ENCODE measurements at places on chromosomes 11 and 22.

DNA sequence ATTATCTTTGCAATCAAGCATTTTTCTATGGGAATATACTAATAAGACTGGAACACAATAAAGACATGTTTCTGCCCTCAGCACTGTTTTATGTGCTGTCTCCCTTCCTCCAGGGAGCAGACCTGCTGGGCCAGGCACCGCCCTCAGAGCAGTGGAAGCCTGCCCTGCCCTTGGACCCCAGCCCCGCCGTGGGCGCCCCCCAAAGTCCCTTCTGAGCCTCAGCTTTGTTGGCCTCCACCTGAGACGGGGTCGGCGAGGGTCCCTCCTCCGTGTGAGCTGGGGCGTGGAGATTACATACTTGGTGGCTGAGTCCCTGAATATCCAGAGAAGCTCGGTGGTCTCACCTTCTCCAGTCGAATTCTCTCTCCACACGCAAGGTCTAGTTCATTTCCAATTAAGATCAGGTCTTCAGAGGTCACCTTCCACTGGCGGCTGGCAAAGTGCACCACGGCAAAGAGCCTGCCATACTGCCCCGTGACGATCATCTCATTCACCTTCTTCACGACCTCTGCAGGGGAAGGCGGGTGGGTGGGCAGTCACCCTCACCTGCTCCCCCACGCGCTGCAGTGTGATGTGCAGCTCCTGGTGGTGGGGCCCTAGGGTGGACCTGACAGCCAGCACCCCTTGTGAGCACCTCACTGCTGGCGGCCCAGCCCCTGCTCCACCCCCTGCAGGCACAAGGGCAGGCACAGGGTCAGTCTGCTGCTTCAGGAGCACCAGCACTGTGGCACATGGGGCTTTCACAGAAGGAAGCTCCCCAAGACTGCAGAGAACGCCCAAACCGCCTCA, 7.3 kb downstream of the MRPL21 start:
- no peak for ATAC-seq

GRCh38 chr11:12793506-12793905, 119.3 kb downstream of the TEAD1 start:
- ATAC-seq, result no peak

DNA sequence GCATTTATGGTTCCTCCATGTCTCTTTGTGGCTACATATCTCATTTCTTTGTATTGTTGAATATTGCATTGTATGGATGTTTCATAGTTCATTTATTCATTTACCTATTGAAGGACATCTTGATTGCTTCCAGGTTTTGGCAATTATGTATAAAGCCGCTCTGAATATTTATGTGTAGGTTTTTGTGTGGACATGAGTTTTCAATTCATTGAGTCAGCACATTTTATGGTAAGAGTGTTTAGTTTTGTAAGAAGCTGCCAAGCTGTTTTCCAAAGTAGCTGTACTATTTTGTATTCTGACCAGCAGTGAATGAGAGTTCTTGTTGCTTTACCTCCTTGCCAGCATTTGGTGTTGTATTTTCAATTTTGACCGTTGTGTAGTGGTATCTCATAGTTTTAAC, 39.2 kb downstream of the KDM2A start:
- ATAC-seq, result no peak

- ATAC-seq, result no peak
Measured at GRCh38 chr11:100680070-100680469, 7.0 kb upstream of the ARHGAP42 start.

DNA sequence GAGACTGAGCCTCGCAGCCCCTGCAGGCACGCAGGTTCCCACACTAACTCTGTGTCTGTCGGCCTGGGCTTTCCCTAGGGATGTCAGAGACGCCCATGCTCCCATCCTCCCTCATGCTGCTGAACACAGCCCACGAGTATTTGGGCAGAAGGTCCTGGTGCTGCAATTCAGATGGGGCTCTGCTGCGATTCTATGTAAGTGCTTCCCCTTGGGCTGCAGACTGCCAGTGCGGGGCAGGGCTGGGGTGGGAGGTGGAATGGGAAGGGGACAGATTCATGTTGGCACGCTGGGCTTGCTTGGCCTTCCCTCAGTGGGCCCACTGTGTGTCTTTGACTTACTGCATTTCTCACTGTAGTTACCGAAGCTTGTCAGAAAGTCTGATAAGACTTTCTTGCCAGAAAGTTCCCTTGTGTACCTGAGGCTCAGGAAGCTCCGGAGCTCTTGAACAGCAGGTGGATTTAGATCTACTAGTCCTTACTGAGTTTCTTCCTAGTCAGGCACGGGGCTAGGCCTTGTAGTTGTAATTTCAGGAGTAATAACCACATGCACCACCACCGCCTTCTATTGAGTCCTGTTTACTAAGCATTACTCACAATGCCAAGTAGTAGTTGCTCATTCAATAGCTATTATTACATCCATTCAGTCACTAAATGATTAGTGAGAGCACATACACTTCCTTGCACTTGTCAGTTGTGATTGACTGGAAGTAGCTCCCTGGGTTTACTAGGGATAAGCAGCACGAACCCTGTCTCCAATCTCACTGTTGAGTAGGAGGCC, 65.2 kb downstream of the CABIN1 start:
- ATAC-seq, result no peak

DNA sequence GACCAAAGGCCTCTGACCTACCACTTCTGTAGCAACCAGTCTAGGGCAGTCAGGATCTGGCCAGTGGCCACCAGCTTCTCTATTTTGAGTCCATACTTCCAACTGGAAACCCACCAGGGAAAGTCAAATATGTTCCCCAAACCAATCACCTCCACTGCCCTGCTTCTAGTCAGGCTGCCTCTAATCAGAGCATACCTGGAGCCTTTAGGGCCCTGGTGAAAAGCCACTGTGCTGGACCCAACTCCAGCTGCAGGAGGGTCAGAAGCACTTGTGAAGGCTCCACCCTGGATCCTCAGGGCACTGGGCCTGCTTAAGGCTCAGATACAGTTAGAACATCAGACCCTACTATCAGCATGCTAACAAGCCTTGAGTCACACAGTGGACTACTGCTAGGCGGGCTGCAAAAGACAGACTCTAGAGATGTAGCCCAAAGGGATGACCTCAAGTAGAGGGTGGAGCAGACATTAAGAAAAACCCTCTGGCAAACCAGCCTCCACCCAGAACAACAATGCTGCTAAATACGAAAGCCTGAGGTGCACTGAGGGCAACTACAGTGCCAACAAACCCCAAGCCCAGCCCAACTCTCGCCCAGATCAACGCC, 69.2 kb downstream of the DGCR2 start:
- ATAC-seq, result no peak

DNA sequence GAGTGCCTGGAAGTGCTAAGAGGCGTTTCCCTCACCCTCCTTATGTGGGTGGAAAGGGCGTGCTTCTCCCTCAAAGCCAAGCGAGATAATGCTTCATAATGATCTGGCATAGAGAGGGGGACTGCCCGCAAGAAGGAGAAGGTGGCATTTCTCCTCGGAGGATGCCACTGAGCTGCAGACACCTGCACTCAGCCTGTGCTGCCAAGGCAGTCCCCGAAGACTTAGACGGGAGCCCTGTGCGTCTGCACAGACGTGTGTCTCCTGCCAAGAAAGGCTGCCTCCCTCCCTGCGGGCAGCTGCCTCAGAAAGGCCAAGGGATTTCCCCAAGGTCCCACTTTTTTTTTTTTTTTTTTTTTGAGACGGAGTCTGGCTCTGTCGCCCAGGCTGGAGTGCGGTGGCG, 48.1 kb upstream of the SPATA19 start:
- ATAC-seq, result no peak

DNA sequence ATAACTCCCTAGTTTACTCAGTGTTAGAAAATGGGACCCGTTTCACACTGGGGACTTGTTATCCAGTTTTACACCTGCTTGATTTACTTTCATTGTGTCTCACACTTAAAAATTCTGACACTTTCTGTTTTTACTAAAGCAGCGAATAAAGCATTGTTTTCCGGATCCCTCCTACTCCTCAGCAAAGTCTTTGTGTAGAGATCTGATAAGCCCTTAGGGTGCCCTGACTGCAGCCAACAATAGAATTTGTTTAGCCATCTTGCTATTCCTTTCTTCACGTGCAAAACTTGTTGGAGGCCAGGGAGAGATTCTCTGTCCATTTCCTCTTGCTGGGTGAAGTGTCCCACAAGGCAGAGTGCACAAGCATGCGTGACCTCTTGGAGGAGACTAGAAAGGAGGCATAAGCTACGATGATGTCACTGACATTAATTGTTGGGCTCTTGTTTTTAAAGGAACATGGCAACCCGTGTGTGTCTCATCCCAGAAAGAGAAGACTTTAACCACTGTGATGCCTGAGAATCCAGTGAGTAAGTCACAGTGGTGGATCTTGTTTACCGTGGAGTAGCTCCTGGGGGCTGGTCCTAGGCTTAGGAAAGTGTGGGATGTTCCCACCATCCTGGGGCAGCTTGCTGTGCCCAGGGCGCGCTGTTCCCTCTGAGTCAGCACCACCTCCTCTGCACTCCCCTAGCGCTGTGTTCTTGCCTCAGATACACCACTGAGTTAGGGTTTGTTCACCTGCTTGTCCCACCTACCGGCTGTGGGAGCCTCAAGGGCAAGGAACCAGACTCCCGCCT, 27.7 kb downstream of the MICAL2 start:
- ATAC-seq, result peak; percentile 89

DNA sequence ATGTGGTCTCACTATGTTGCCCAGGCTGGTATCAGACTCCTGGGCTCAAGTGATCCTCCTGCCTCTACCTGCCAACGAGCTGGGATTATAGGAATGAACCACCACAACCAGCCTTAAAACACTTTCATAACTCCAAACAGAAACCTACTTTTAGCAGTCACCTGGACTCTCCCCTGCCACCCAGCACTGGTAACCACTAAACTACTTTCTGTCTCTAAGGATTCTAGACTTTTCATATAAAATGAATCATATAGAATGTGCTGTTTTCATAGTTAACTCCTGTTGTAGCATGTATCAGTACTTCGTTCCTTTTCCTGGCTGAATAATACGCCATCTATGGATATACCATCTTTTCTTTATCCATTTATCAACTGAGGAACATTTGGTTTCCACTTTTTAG, 29.4 kb upstream of the PISD start:
- ATAC-seq, result no peak

DNA sequence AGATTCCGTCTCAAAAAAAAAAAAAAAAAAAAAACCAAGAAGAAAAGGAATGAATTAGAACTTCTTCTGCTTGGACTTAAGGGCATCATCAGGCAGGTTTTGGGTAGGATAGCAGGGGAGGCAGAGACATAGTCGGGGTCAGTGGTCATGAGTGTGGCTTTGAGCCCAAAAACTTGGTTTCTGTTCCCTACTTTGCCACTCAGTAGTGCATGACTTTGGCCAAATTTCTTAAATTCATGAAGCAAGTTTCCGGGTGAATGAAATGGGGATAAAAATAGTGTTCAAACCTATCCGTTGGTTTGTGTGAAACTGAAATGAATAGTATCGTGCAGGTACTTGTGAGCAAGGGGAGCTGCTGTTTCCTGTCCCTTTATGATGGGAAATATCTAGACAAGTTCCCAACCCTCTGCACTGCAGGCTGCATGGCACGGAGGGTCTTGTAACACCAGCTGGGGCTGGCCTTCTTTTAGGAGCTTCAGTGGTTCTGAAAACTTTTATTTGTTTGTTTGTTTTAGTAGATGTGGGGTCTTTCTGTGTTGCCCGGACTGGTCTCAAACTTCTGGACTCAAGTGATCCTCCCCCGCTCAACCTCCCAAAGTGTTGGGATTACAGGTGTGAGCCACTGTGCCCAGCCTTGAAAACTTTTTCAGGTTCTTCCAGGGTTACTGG, 18.4 kb downstream of the NEAT1 start:
- ATAC-seq, result no peak

GRCh38 chr22:36773935-36774334, 2.0 kb downstream of the IFT27 start:
- no peak for ATAC-seq

DNA sequence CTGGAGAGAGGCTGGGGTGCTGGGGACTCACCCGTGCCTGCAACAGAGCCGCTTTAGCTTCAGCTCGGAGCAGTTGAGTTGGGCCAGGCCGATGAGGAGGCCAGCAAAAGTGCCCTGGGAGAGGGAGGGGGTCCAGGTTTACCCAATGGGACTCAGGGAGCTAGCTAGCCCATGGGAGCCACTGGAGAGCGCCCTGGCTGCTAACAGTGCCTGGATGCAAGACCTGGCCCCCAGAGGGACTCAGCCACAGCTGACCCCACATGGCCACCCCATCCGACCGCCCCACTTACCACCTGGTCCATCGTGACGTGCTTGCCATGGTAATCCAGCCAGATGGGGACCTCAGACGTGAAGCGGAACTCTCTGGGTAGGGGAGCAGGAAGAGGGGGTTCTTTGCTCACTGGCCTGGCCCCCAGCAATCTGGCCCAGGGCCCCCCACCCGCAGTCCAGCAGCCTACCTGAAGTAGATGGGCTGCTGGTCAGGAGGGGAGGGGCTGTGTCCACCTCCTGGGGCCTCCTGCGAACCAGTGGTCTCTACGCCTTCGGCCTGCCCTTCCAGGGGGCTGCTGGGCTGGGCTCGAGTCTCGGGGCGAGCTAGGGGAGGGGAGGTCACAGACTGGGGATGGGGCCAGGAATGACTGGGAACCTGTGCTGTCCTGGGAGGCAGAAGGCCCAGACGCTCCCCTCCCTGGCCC, 19.1 kb upstream of the EHD1 start:
- no peak for ATAC-seq

DNA sequence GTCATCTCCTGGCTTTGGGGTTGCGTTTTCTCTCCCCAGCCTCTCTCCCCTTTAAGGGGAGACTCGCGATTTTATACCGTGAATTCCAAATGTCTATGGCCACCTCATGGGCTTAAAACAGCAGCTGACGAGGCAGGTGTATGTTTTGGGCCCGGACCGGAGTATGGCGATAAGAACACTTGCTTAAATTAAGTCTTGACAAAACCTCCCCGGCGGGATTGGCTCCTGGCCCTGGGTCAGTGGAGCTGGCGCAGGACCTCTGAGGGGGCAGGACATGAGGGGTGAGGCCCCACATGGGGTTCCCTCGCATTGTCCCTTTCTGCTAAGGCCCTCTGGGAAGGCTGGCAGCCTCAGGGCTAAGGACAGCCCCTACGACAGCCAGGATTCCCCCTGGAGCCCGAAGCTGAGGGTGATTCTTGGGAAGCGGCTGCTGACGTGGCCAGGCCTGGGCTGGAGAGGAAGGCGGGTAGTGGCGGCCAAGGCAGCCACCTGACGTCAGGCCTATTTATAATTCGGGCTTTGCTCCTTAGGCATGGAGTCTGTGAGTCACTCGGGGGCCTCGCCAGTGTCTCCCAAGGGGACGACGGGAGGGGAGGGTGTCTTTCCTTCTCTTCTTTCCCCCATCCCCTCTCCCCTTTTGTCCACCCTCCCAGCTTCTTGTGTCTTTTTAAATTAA, 12.7 kb downstream of the MYO18B start:
- peak; percentile 84 for ATAC-seq

DNA sequence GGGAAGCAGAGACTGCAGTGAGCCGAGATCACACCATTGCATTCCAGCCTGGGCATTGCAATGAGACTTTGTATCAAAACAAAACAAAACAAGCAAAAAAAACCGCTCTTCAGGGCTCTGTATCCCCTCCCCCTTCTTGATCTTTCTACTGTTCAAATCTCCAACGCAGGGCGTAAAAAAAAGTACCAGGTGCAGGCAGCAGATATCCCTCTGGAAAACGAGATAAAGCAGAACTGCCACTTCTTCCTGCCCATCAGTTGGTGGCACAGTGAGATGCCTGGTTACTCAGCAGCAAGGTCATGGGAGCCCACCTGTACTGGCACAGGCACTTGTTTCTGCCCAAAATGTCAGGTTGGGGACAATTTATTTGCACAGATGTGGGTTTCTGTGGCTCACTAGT, 11.2 kb downstream of the CCS start:
- no peak for ATAC-seq
